ENCODE measurements at places on chromosomes 4 and X.

DNA sequence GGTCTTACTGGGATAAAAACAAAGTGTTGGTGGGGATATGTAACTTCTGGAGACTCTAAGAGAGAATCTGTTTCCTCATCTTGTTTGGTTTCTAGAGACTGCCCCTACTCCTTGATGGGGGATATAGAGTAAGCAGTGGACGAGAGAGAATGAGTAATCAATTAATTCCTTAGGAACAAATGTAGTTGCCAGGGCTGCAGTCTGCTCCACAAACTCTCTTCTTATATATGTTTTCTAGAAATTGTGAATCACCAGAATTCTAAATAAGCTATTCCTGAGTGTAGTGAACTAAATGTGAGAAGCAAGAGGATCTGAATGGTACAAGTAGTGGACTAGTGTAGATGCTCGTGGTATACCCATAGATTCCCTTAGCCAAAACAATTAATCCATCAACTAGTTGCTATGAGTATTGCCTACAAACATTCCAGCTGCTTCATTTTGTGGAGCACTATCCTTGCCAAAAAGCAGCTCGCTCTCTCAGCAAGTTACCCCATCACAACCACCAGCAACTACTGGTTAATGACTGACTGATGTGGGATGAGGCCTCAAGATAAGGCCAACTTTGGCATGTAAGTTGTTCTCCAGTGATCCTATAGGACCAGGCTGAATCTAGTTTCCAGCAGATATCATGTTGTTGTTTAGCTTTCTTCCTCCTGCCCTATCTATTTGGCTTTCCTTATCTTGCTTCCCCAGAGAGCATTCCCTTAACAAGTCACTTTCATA, 273.0 kb downstream of the SLC7A11 start:
- DNase-seq, result no peak

GRCh38 chr4:6293661-6294060, 24.0 kb downstream of the WFS1 start:
- no peak for DNase-seq

DNA sequence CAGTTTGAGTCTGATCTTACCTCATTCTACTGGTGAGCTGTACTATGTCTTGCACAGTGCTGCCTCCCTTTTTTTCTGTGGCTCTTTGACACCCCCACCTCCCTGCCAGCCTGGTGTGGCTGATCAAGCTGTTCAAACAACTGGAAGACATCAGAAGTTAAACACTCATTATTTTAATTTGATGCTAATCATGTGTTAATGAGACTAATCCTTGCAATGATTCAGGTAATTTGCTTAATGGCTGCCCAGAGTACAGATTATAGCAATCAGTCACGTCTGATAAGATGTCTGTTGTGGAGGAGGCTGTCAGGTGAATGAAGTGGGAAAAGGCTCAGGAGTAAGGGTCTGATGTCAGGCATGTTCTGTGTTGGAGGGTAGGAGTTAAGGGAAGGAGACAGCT, 87.4 kb upstream of the GK2 start:
- no peak for DNase-seq

DNA sequence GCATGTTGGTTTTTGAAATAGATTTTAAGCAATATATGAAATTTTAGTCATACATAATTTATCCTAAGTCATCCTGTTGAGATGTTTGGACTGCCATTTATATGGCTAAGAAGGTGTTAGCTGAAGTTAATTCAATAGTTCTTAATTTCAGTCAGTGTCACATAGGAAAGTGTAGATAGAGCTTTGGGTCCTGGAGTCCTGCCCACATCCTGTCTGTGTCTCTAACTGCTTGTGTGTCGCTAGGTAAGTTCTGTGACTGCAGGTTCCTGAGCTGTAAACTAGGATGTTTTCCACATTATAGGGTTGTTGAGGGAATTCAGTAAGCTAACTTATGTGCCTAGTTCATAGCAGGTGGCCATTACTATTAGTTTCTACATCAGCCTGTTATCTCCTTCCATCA, 20.7 kb downstream of the OFD1 start:
- peak; percentile 60 for DNase-seq

DNA sequence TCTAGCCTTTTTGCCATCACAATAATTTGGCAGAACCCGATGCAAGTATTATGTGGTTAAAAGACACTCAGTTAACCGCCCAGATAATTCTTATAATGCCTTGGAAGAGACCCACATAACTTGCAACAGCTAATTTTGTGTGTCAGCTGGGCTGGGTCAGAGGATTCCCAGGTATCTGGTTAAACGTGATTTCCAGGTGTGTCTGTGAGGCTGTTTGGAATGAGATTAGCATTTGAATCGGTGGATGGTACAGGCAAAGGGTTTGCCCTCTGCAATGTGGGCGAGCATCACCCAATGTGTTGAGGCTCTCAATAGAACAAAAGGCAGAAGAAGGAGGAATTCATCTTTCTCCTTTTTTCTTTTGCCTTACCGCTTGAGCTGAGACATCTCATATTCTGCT, 314.2 kb upstream of the PUDP start:
- DNase-seq, result no peak

DNA sequence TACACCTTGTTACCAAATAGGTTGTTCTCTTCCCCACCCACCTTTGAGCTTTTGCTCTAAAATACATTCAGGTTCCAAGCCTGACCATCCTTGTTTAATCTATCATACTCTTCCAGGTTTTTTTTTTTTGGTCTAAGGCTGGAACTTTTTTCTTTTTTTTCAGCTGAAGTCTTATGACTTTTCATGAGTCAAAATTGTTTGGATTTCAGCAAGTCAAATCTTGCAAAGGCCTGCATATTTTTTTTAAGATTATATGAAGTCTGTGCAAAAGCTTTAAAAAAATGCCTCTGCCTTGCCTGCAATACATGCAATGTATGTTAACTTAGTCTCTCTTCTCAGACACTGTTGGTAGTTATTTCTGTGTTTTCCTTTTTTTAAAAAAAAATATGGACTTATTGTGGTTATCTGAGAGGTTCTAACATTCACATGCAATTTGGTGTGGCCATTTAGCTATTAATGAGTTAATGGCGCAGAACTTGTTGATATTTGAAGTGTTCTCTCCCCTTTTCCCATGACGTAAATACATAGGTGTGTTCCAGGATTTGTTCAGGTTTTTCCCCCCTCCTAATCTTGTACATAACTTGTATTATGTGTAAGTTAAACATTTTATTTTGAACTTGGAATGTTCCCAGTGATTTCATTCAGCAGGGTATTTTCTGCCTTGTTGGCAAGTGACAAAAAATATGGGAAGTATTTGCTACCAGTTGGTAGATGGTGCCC, 58.7 kb downstream of the CCKAR start:
- DNase-seq, result no peak

DNA sequence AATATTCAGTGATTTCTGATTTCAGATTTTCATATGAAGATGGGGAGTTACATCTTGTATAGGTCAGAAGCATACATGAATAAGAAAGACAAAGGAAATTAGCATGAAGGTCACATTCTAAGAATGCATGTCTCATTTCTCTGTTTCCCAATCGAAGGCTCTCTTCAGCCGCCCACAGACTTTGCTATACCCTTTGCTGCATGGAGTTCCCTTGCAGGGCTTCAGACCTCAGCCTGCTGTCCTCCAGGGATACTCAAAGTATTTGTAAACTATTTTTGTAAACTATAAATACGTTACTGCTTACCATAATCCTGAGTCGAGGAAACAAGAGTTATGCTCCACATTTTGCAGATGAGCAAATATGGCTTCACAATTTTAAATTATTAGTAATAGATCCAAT, 738.4 kb downstream of the PCDH18 start:
- DNase-seq, result no peak

GRCh38 chr4:70892086-70892769, 9.9 kb upstream of the MOB1B start:
- DNase-seq, result no peak

- DNase-seq, result no peak
Measured at GRCh38 chr4:10667701-10668326, 16.8 kb downstream of the CLNK start.

- no peak for DNase-seq
Measured at GRCh38 chr4:124943938-124944337, 231.4 kb upstream of the ANKRD50 start.

DNA sequence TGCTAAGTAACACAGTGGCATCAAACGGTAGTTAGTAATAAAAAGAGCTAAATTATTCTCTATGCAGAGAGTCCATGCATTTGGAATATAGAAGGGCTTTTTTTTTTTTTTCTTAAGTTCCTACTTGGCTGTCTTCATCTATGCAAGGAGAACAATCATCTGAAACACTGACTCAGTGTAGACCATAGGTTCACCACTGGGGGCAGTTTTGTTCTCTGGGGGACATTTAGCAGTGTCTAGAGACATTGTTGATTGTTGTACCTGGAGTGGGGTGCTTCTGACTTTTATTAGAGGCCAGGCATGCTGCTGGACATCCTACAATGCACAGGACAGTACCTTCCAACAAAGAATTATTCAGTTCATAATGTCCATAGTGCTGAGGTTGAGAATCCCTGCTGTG, 41.2 kb downstream of the TMA16 start:
- DNase-seq, result no peak

- DNase-seq, result no peak
Measured at GRCh38 chr4:108215055-108215454, 46.3 kb upstream of the LEF1 start.

DNA sequence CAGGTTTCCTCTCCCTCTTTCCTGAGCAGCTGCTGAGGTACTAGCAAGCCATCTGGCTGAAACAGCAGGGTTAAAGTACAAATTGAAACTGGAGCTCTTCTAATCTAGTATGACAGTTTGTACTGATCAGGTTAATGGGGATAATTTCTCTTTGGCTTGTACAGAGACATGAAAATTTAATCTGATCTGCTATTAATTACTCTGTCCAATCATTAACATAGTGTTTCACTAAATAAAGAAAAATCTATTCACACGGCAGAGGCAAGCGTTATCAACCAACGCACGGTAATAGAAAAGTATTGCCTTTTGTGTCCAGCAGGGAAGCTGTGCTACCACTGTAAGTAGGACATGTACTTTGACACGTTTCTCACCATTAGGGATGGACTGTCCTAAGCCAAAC, 71.1 kb downstream of the IGSF1 start:
- DNase-seq, result no peak

DNA sequence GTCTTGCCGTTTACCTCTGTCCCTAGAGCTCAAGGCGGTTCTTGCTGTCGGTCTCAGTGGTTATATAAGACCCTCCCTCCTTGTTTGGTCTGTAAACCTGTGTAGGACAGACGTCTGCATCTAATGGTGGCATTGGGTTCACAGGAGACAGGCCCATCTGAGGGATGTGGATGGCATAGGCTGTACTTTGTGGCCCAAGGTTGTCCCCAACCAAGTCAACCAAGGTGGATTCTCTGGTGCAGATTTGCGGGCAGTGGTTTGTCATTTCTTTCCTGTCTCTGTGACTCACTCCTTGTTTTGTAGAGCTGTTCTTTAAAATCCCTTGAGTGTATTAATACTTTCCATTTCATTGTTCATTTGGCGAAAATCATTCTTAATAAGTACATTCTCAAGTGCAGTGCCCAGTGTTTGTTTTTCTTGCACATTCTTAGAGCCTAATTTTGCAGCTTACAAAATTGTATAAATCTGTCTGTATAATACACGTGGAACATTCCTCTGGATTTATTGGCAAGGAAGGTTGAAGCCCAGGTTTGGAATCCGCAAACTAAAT, 68.0 kb upstream of the TLR2 start:
- peak; percentile 72 for DNase-seq

GRCh38 chrX:46551494-46552128, 6.4 kb upstream of the ZNF674 start:
- DNase-seq, result no peak

GRCh38 chrX:12360986-12361598, 222.8 kb downstream of the FRMPD4 start:
- DNase-seq, result no peak

GRCh38 chrX:79601341-79602131, 234.4 kb upstream of the ITM2A start:
- DNase-seq, result no peak

Measured in activated CD4-positive, alpha-beta T cell treated with anti-CD3 and anti-CD28 coated beads, Interleukin-2, amount 10 ng/mL, durations not matched to agents 24 days and 14 days (primary cell).